ENCODE measurements at places on chromosomes 6 and 20.

GRCh38 chr6:28383235-28384142 lies 16.1 kb downstream of the ZSCAN12 start:
- peak; percentile 28 for DNase-seq

DNA sequence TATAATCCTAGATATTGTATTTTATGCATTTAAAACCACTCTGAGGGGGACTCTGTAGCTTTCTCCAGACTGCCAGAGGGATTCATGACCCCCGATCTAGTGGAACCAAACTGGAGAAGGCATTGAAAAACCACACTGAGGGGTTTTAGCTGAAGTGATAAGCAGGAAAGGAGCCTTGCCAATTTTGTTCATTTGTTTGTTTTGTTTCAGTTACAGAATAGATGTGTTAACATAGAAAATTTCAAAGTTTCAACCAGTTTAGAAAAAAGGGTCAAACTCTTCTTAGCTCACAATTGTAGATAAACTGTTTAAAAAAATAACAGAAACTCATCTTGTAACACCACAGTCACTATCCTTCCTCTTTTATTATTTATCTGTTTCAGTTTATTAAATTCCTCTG lies 19.8 kb downstream of the TAB2 start:
- no peak for DNase-seq

GRCh38 chr20:258269-258858 lies 840 bp downstream of the DEFB132 start:
- DNase-seq = no peak

DNA sequence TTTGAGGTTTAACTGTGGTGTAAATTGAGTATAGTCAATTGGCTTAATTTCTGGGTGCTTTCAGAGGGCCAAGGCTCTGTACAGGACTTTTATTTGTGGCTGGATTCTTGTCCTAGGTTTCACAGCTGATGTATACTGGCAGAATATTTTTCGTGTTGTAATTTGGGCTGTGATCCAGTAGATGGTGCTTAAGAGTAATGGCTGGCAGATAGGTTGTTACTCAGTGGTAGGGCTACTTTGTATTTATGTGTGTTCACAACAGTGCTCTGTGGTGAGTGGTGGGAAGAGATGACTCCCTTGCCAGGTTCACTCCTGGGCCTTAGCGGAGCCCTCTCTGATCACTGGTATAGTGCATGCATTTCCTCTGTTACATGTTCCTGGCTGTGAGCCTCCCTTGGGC lies 34.5 kb upstream of the FERMT1 start:
- DNase-seq = no peak

- DNase-seq = no peak
Observed at GRCh38 chr6:145292066-145292465, 443.3 kb downstream of the EPM2A start.

DNA sequence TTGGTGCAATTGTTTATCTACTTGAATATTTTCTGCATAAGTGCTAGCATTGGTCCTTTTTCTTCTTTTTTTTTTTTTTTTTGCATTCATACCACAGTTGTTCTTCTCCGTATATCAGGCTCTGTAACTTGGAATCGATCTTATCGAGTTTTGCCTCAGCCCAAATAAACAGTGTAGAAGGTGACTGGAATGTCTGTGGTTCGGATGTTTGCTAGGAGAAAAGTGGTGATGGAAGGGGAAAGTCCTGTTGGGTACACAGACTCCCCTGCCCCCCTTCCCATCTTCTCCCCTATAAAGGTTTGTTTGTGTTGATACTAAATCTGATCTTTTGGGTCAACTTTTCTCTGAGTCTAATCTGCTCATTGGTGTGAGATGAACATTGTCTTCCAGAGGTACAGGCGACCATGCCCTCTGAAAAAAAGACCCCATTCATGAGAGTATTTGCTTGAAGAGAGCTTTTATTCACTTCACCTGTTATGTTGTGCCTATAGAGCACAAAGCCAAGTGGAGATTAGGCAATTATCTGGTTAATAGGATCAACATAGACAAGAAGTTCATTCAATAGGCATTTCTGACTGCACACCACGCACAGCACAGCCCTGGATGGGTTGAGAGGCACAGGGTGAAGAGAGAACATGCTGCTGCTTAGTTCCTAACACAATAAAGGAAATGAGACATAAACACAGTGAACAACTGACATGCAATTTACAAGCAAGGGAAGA lies 620.0 kb downstream of the PKHD1 start:
- no peak for DNase-seq

DNA sequence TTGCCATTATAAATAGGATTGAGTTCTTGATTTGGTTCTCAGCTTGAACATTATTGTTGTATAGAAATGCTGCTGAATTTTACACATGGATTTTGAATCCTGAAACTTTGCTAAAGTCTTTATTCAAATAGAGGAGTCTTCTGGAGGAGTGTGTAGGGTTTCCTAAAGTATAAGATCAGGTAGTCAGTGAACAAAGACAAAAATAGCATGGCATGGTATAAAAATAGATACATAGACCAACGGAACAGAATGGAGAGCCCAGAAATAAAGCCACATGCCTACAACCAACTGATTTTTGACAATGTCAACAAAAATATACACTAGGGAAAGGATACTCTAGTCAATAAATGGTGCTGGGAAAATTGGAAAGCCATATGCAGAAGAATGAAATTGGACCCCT lies 740.1 kb downstream of the QKI start:
- DNase-seq = no peak

DNA sequence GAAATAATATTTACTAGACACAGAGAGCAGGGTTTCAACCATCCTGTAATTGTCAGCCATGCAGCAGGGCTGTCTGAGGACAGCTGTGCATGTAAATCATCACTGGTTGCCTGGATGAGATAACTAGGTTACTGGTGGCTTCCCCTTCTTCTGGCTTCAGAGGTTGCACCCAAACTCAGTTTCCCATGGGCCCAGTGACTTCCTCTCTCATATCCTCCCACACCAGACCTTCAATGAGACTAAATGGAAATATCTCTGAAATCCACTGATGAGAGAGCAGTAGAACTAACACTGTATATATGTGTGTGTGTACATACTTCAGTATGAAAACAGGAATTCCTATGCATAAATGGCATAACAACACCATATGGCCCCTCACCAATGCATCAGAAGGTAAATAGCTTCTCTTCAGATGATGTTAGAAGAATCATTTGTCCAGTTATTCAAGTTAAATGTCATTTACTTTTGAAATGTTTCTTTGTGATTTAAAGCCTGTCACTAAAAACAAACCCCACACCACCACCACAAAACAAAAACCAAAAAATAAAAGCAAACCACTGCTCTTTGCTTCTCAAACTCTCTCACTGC lies 51.0 kb upstream of the IL20RA start:
- DNase-seq = no peak

- DNase-seq = no peak
Observed at GRCh38 chr20:830011-830521, 3.4 kb upstream of the FAM110A start.

DNA sequence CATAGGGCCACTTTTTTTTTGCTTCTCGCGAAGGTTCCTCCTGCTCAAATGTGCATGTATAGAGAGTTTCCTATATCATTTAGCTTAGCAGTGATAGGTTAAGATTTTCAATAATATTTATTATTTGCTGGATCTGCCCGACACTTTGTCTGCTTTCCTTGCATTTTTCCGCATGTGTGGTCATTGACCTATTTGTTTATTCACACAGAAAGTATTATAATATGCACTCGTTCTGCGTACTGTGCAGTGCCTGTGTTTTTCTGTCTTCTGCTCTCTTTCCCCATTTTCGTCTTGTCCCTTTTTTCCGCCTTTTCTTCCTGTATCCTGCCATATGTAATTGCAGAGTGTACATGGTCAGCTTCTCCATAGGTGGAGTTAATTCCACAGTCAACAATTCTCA lies 255.8 kb downstream of the TMEM242 start:
- no peak for DNase-seq

GRCh38 chr20:13342469-13343242 lies 121.6 kb downstream of the ISM1 start:
- no peak for DNase-seq

GRCh38 chr6:26295691-26296555 lies 69.1 kb upstream of the BTN3A2 start:
- DNase-seq = no peak

DNA sequence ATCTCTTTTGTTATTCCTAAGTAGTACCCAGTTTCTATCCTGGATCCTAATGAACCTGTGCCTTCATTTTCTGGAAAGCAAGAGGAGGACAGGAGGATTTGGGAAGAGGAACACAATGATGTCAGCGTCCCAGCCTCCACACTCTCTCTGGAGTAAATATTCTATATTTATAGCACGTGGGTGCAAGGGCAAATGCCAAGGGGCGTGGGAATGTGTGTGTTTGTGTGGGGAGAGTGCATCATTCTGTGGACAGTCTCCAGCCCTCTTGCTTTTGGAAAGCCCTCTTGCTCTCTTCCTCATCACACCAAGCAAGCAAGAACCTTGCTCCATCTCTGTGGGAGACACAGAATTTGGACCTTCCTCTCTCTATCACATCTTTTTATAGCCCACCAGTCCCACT lies 103.2 kb upstream of the EMILIN3 start:
- no peak for DNase-seq

- no peak for DNase-seq
Observed at GRCh38 chr6:148878683-148879082, 131.9 kb downstream of the UST start.

GRCh38 chr20:64042054-64042781 lies 6.2 kb downstream of the C20orf204 start:
- DNase-seq = no peak

DNA sequence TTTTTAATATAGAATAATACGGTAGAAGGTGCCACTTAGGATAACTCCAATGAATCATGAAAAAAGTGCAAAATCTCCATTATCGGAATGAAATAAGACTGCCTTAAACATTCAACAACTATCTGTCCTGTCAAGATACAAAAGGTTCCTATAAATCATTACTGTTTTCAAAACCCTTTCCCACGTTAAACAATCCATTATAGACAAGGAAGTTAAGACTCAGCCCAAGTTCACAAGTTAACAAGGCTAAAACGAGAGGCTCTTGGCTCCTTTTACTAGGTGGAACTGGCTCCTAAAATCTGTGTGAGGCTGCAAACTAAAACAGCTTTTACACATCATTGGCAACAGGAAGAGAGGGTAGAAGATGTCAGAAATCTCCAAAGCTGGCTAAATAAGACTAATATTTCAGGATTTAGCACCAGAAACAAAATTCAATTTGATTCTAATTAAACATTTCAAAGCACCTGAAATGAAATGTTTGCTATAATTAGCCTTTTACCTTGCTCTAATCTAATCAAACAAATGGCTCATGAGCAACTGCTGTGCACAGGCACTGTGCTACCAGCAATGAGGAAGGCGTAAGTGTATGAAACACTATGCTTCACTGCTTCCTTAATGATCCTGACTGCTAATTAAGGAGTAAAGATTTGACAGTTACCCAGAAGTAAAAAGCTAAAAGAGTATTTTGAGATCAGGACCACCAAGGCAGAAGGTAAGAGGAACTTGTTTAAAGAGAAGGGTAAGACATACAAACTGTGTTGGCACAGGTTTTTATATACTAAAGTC lies 109.7 kb downstream of the DST start:
- DNase-seq = no peak

GRCh38 chr6:162404951-162405350 lies 322.6 kb downstream of the PRKN start:
- DNase-seq = no peak

- DNase-seq = no peak
Observed at GRCh38 chr6:166424431-166424830, 41.7 kb upstream of the MPC1 start.
